ENCODE measurements at places on chromosomes 12 and 14.

GRCh38 chr12:39620659-39621658 lies 1.4 kb upstream of the ABCD2 start:
- DNase-seq, result no peak

- no peak for DNase-seq
These were observed 47.1 kb downstream of the ABCD2 start for GRCh38 chr12:39572551-39572950.

GRCh38 chr14:69879175-69880043 lies at the start of gene SMOC1:
SMOC1 (plus strand) TSS chr14:69879416; CDS start chr14:69879679, 263 bp downstream.
- no peak for DNase-seq

DNA sequence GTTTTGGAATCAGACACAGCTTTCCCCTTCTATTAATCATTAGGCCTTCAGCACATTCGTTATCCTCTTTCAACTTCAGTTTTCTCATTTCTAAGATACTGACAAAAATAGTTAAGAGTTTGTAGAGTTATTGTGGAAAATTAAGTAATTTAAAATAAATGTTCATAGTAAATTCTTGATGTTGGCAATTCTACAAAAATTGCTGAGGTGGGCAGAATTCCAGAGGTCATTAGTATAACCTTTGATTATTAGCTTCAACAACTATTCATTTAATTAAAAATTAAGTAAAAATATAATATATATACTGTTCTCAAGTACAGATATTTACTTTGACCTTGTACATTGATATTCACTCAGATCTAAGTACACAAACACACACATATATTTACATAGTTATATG lies 58.5 kb downstream of the DIO2 start:
- DNase-seq, result no peak

DNA sequence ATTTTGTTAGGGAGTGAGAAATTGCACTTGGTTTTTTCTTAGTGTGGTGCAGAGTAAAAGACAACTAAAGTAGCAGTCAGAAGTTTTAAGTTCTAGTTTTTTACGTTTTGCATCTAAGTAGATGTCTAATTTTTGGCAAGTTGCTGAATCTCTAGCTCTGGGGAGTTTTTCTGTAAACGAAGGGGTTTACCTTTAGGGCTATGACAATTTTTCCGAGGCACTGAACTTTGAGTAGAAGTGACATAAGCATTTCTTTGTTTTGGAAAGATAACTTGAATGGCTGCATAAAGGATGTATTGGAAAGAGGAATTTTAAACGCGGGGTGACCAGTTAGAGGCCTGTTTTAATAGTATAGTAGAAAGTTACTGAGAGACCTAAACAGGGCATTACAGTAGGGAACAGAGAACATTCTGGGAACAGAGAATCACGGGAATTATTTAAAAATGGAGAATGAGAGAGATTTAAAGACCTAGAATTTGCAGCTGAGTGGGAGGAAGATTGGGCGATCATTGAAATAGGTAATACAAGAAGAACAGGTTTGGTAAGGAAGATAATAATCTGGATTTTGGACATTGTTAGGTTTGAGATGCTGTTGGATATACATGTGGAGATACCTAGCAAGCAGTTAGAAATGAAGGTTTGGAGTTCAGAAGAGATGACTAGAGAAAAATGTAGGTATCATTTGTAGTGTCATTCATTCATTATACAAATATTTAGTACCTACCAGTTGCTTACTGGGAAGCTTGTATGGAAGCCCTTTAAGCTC lies 1.2 kb downstream of the ZNF410 start:
- no peak for DNase-seq

DNA sequence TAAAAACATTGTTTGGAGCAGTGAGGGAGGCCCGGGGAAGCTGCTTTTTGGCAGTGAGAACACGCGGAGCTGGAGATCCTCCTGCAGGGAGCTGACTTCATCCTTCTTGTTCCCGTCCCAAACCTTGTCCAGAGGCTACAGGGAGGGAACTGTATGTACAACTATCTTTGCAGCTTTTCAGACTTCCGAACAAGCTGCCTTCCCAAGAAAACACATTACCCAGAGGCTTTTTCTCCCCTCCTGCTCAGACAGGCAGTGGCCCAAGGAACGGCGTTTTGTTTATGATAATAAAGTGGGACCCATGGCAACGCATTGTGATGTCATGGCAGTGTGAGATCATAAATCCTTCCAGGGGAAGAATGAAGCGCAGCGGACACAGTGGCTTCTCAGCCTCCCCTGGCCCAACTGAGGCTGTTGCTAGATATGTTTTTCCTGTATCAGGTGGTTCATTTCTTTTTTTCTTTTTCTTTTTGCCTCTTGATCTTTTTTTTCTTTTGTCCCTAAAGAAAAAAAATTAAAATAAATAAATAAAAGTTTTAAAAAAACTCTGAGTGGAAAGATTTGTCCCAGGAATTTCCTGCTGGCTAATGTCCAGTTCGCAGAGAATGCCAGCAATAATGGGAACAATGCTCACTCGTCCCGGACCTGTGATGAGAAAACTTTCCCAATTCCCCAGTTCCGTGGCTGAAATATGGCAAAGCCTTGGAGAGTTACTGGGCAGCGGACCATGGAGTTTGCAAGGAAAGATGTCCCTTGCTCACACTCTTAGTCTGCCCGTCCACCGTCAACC lies 103.4 kb upstream of the MAP1LC3B2 start:
- peak; percentile 97 for DNase-seq

GRCh38 chr12:42652048-42652447 lies 62.5 kb upstream of the PRICKLE1 start:
- no peak for DNase-seq

DNA sequence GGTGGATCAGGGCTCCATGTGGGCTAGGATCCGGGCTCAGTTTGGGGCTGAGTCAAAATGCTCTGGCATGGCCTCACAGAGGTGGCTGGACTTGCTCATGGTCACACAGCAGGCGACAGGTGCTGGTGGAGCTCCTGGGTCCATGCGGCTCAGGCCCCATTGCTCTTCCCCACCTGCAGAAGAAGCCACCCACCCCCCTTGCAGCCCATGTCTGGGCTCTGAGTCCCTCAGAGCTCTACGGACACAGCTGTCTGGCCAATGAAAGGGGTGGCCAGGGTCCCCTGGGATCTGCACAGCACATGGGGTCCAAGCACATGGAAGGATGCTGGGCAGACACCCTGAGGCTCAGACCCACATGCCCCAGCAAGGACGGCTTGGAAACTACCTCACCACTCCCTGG lies 17.0 kb upstream of the C14orf180 start:
- DNase-seq, result no peak

- DNase-seq, result no peak
These were observed 93.3 kb downstream of the ATP23 start for GRCh38 chr12:58034712-58035111.

GRCh38 chr12:26748741-26749431 lies 84.1 kb downstream of the ITPR2 start:
- peak; percentile 77 for DNase-seq

DNA sequence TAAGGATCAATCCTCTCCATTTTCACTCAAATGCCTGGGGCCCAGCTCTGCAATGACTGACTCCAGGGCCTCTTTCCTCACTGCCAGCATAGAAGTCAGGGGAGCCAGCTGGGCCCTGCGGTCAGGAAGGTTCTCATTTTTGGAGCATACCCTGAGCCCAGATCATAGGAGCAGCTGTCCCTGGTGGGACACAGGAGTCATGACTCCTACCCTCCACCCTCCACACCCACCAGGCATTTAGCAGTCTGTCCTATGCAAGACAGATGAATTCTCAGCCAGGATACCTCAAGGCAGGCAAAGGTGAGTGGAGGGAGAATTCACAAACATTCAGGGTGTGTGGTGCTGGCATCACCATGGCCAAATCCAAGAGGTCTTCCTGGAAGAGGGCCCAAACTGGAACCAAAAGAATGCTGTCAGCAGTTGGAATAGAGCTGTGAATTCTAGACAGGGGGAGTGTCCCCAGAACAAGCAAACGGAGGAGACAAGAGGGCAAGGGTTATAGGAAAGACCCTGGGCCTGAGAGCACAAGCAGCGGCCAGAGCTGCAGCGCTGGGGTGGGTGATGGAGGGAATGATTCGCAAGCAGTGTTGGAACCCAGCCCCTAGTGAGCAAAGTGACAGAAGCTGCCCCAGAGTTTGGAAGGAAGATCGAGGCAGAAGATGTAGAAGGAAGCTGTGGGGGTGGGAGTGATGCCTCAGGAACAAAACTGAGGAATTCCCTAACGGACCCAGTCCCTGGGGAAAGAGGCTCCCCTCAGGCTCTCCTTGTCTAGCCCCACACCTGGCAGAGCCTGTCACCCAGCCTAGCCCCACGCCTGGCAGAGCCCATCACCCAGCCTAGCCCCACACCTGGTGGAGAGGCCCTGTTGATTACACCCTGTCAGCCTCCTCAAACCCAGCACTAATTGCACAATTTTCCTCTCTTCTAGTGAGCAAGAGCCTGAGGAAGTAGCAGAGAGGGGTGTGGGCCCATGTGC lies 4.5 kb upstream of the REM2 start:
- DNase-seq, result no peak

- no peak for DNase-seq
These were observed 185.3 kb upstream of the FBXO33 start for GRCh38 chr14:39617537-39617936.

DNA sequence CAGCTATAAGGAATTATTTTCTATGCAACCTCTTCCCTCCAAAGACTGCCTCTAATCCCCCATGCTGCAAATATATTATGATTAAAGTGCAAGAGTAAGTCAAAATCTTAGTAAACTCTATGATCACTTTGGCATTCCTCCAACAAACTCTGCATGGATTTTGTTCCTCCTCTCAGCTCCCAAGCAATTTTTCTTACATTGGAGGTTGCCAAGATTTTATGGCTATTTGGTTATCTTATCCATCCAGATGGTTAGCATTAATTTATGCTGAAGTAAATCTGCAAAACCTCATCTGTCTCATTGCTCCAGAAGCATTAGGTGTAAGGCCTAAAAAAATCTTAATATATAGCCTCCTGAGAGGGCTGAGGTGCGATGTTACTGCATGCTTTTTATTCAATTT lies 228.1 kb downstream of the CHST11 start:
- peak; percentile 65 for DNase-seq

DNA sequence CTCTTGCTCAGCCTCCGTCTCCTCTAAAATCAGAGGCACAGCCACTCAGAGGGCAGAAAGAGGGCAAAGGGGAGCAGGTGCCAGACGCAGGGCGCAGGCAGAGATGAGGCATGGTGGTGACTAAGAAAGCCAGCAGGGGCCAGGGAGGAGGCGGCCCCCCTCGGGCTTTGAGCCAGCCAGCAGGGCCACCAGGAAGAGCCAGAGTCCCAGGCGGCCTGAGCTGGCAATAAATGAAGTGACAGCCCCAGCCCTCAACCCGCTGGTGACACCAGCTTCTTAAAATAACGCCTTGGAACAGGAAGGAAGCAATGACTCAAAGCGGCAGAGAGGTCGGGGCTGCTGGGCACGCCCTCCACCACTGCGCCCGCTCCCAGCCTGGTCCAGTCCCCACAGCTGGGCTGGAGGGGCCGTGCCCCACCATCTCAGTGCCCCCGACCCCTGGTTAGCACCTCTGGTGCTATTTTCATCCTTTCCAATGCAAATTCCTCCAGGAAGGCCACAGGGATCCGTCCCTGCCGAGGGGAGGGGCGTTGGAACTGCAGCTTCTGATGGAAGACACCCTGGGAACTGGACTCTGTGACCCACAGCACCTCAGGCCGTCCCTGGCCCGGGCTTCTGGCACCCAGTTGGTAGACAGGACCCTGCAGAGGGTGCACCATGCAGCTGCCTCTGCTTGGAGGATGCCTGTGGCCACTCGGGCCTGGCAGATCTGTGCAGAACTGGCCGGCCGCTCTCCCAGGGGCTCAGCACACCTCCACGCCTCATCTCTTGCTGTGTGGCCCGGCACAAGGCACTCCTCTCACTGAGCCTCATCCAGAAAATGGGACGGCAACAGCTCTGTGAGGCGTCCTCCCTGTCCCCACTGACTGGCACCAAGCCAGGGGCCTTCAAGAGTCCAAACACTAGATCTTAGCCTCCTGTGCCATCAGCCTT lies 113.7 kb downstream of the NCOR2 start:
- peak; percentile 81 for DNase-seq

- DNase-seq, result no peak
These were observed 765.2 kb upstream of the MGAT4C start for GRCh38 chr12:87021400-87021799.

DNA sequence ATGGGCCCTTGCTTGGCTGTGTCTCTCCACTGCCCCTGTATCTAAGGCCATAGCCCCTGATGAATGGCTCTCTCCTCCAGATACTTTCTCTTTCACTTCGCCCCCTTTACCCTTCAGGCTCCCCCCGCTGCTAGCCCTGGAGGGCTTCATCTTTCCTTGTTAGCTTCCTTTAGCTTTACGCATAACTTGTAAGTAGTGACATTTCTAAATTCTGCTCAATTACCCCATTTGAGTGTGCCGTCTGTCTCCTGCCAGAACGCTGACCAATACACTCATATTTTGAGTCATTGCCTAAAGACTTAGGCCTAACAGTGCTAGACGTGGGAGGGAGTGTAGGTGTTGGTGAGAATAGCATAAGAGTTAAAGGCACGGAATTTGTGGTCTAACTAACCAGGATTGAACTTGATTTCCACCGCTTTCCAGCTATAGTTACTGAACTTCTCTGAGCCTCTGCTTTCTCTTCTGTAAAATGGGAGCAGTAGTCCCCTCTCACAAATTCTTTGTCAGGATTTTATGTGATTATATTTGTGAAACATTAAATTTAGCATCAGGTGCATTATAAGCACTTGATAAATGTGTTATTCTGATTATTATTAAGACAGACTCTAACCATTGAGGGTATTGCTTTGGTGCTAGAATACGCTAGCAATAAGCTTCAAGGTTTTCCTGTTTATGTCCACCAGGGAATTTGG lies 129.3 kb downstream of the ZFP36L1 start:
- peak; percentile 40 for DNase-seq

- no peak for DNase-seq
These were observed 39.6 kb downstream of the BRMS1L start for GRCh38 chr14:35865611-35866324.

GRCh38 chr14:75221797-75222196 lies 45.4 kb upstream of the TMED10 start:
- DNase-seq, result no peak

- DNase-seq, result peak; percentile 59
These were observed 17.0 kb upstream of the IRF2BPL start for GRCh38 chr14:77045238-77046162.

DNA sequence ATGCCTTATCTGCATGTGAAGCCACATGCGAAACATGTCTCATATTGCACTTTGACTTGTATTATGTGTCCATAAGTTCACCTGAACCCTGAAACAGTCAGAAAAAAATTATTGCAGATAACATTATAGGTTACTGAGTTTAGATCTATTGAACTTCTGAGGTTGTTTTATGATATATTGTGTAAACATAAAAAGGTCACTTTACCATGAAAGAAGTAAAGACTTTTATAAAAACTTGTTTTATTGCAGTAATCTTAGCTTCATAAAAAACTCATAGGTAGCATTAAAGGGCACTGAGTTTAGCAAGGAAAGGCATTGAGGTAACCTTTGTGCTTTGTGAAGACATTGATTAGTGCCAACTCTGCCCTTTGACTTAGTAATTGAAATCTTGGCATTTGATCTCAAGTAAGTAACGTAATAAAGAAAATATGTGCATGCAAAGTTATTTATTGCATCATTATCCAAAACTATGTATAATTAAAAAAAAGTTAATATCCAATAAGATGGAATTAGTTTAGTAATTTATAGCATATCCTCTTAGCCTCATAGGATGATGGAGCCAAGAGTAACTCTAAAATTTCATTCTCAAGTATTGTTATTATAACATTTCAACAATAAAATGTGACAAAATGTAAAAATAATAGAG lies 313.3 kb upstream of the ATP2B1 start:
- DNase-seq, result no peak

- no peak for DNase-seq
These were observed 113.5 kb downstream of the GCH1 start for GRCh38 chr14:54789166-54789565.

All from fibroblast of skin of right biceps (primary cell).